ENCODE measurements at places on chromosomes 1 and 21. TPM values are rescaled to one million over a fixed set of nuclear protein-coding genes. Genes with fewer than 3 reads are reported as not detected.

DNA sequence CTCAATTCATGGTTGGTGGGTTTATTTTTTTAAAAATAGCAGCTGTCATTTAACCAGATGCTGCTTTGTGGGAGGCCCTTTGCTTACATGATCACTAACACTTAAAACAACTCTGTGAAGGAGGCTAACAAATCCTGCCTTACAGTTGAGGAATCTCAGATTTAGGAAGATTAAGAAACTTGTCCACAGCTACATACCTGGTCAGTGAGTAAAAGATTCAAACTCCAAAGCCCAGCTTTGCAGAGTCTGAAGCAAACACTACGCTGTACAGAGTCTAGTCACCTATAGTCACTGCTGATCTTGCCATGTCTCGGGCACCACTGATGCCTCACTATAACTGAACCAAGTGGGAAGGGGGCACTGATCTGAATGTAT is 535.4 kb downstream of the SMYD3 start:
- DNase-seq: no peak

CCDC185 gene
- total RNA-seq: not detected

- peak; percentile 28 for DNase-seq
Measured at GRCh38 chr21:42301371-42302075, 13.7 kb downstream of the TFF3 start.

- DNase-seq: no peak
Measured at GRCh38 chr1:89637496-89637895, 4.6 kb downstream of the LRRC8C start.

KCNJ15 gene
- 1.1 TPM for total RNA-seq

SEC16B gene
- 2.6 TPM for total RNA-seq

HTR6 gene
- not detected for total RNA-seq

PTPN7 gene
- 10.3 TPM for total RNA-seq

DNA sequence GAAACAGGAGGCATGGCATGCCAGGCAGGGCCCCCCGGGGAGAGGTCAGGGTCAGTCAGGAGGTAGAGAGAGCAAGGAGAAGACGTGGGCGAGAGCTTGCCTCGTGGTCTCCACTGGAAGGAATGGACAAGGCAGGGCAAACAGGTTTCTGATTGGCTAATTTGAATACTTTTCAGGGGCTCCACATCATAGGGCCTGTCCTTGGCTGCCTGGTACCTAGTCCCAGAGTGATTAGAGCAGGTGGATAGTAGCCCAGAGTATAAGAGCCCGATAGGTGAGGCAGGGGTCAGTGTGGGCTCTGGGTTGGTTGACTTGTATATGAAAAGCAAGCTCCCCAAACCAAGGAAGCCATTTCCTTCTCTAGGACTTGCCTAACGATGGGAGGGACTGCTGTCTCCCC is 178.6 kb downstream of the ZP4 start:
- DNase-seq: no peak

GRCh38 chr1:117886101-117886795 is 43.2 kb downstream of the GDAP2 start:
- no peak for DNase-seq

NR1I3 gene
- total RNA-seq: not detected

- no peak for DNase-seq
Measured at GRCh38 chr1:57003398-57004139, 37.8 kb upstream of the C8B start.

FMO3 gene
- 1.5 TPM for total RNA-seq

DNA sequence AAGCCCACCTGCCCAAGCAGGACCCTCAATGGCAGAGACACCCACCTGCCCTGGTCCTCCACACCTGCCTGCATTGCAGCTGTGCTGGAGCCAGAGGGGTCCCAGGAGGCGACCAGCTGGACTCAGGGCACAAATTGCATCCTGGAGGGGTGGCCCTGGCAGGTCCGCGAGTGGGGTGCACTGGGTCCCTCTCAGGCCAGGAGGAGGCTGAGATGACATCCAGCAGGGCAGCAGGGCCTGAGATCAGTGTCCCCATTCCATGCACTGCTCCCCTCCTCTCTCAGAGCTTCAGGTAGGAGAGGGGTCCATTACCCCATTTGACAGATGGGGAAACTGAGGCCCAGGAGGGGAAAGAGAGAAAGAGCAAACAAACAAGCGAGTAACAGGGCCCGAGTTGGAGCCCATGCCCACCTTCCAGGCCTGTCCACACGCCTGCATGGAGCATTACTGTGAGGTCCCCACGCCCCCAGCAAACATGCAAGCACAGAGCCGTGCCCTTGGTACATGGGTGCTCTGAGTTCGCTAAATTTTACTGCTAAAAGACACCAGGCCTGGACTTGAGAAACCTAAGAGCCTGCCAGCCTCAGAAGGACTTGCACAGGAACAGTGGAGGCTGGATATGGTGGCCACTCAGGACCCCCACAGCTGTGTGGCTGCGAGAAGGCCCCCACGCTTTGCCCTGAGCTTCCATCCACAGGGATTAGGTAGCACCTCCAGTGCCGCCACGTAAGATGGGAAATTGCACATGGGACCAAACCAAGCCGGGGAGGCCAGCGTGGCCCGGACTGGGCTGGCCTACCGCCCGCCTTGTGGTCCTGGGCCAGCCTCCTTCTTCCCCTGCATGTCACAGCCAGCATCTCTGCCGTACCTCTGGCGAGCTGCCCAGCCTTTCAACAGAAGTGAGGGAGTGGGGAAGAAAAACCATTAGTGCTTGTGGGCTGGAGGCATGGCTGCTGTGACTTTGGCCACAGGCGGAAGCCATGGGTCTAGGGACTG is 7.4 kb downstream of the WNT3A start:
- no peak for DNase-seq

RNF223 gene
- total RNA-seq: not detected

GRCh38 chr1:91537281-91537986 is 36.8 kb downstream of the CDC7 start:
- no peak for DNase-seq

DNA sequence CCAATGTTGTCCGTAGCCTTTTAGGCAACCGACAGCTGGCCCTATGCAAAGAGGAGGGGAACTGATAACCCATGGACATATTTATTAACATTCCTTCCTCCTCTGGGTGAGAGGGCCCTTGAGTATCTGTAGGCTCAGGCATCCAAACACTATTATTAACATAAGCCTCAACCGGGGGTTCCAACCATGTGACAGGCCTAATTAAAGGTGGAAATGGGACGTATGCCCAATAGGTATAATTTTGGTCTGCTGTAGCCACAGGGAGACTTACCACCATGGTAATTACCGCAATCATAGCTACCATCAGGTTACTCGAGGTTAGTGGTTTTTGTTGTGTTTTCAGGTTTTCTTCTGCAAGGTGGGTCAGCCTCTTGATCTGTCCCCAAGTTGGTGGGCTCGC is 5.3 kb downstream of the DAP3 start:
- no peak for DNase-seq

FYB2 gene
- 14.5 TPM for total RNA-seq

PDZK1IP1 gene
- not detected for total RNA-seq

- DNase-seq: no peak
Measured at GRCh38 chr1:43776043-43776761, 68.9 kb downstream of the ST3GAL3 start.

GRCh38 chr1:42524330-42524729 is 61.2 kb downstream of the CCDC30 start:
- DNase-seq: no peak

OR2G6 gene
- not detected for total RNA-seq

- DNase-seq: no peak
Measured at GRCh38 chr1:170661646-170662411, 2.1 kb upstream of the PRRX1 start.

- no peak for DNase-seq
Measured at GRCh38 chr1:5667513-5668325, 324.5 kb downstream of the NPHP4 start.

PTAFR gene
- total RNA-seq: 1.6 TPM

GRCh38 chr1:25477448-25478034 is 46.8 kb downstream of the MACO1 start:
- no peak for DNase-seq

DNA sequence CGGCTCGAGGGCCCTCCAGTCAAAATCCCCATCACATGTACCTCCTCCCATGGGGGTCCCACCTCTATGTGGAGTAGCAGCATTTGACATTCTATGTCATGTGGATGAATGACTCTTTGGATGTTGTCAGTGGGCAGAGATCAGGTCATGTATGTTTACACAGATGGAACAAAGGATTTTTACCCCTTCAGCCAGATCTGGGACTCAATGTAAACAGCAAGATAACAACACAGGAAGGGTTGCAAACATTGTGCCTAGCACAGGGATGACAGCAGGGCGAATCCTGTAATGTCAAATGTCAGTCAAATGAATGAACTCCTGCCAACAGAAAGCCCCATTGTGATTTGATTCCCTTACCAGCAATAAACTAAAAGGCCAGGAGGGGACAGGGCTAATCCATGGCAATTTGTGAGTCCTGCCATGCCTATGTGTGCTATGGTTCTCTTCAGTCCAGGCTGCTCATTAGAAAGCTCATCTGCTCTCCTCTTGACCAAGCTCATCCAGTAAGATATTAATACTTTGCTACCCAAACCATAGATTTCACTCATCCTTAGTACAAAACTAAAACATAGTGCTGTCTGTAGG is 60.3 kb downstream of the PGBD5 start:
- DNase-seq: no peak

NBPF10 gene
- total RNA-seq: 2.6 TPM

- DNase-seq: no peak
Measured at GRCh38 chr1:119962296-119962968, 66.1 kb upstream of the ADAM30 start.

GRCh38 chr1:231013391-231014015 is 26.6 kb downstream of the FAM89A start:
- no peak for DNase-seq

MRAP gene
- 2.3 TPM for total RNA-seq

- DNase-seq: no peak
Measured at GRCh38 chr1:183215076-183215720, 29.1 kb downstream of the LAMC2 start.

MCOLN3 gene
- total RNA-seq: not detected

DNA sequence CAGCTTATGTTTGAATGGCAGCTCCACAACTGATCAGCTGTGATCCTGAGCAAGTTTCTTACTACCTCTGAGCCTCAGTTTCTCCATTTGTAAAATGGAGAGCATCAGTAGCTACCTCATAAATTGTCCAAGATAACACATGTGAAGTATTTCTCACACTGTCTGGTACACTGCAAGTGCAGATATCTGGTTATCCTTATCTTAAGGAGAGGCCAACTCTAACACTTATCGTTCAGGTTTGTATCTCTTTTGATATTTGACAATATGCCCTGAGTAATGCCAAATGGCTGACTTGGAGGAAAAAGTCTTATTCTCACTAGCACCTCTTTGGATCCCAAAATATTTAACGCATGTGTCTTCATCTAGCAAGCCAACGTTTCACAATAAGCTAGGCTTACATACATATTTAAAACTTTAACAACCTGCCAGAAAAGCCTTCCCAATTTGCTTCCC is 2.7 kb downstream of the CSRP1 start:
- no peak for DNase-seq

GRCh38 chr1:151825204-151825603 is 6.4 kb downstream of the RORC start:
- no peak for DNase-seq

GPR89A gene
- total RNA-seq: 13.3 TPM

DNA sequence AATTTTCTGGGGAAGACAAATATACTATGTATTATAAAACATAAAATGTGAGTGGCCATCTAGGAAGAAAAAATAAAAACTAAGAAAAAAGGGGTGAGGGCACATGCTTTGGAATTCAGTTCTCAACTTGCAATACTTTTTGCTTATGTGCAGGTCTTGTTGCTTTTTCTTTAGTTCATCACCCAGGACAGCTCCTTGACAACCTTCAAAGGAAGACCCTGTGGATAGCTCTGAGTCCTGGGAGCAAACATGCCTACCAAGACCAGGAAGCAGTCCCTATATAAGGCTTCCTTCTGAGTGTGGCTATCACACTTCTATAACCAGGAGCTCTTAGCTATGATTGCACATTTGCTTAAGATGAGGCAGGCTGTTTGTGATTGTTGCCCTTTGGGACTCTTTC is 78.0 kb downstream of the WDR64 start:
- no peak for DNase-seq

TNFSF18 gene
- 0.29 TPM for total RNA-seq

GRCh38 chr1:244863491-244864252 is 671 bp downstream of the HNRNPU start:
- peak; percentile 46 for DNase-seq

DNA sequence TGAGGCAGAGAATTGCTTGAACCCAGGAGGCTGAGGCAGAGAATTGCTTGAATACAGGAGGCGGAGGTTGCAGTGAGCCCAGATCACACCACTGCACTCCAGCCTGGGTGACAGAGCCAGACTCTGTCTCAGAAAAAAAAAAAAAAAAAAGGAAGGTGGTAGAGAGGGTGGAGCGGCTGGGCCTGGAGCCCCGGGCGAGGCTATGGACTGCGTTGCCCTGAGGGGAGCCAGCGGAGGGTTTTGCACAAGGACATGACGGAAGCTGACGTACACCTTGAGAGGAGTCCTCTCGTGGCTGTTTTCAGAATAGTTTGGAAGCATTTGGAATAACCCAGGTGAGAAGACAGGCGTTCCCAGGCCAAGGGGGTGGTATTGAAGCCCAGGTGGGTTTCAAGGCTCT is 6.9 kb upstream of the FBLIM1 start:
- DNase-seq: no peak

NUP210L gene
- total RNA-seq: 0.04 TPM

DNA sequence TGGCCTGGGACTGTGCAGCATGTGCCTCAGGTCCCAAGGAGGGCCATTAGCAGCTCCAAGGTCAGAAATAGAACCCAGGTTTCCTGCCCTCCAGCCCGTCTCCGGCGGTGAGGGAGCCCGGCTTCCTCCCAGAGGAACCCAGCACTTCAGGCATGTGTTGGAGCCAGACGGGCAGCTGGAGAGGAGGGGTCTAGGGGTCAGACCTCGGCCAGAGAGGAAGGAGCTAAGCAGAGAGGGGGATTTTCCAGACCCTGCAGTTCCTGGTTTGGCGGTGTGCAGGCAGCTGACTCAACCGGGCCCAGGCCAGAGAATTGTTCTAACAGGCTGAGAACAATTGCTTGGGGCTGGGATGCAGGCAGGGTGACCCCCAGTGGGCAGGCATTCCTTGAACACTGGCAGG is 37.1 kb downstream of the HSPG2 start:
- peak; percentile 74 for DNase-seq

- no peak for DNase-seq
Measured at GRCh38 chr21:28867401-28867800, 125.3 kb downstream of the LTN1 start.

DNA sequence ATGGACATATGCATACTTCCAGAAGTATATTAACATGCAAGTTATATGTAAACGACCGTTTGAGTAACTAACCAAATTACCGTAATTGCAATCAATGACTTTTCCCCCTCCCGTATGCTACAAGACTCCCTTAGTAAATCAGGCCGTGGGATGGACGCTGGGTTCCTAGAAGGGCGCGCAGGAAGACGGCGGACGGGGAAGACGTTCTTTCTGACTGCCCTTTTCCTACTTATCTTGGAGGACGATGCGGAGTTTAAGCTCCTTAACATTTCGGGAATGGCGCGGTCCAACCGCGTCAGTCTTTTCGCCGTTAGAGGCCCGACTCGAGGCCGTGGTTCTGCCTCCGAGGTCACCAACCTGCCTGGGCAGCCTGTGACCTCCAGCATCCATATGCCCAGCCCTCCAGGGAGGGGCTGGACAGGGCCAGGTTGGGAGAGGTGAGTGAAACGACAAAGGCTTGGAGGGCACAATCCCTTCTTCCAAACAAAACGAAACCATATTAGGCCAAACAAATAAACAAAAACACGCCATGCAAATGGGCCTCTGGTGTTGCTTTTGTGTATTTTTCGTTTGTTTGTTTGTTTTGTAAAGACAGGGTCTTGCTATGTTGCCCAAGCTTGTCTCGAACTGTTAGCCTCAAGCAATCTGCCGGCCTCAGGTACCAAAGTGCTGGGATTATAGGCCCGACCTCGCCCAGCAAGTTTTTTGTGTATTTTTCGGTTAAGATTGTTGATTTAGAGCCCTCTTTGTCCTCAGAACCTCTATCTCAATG is 873 bp upstream of the PI4KB start:
- DNase-seq: no peak

Data from heart left ventricle (tissue), 16 donors.